Hippocampal formation (tissue), 2 donors: ENCODE measurements at places on chromosomes 2 and 18.

DNA sequence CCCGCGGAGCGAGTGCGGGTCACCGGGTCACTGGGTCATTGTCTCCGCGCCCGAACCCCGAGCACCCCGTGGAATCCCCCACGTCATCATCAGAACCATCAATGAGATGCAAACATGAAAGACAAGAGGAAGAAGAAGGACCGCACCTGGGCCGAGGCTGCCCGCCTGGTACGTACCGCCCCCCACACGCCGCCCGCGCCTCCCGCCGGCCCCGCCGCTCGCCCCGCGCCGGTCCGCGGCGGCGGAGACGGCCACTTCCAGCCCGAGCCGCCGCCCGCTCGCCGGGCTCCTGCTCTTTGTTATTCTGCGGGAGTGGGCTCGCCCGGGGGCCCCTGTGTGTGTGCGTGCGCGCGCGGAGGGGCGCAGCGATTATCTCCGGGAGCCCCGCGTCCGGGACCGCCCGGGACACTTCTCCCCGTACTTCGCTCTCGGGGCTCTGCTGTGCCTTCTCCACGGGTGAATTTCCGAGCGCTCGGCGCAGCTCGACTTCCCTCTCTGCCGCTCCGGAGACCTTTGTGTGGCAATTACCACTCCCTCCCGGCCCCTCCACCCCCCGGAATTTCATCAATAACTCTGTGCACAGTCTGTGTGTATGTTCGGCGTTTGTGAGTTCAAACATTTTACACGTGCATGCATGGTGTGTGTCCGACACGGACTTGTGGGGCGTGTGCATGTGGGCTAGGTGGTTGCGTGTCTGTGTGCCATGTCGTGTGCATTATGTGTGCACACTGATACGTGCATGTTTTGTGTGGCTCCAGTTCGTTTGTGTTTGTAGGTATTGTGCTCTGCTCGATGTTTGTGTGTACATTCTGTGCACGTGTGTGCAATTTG, 714 bp downstream of the ASXL3 start:
- DNase-seq = no peak

DNA sequence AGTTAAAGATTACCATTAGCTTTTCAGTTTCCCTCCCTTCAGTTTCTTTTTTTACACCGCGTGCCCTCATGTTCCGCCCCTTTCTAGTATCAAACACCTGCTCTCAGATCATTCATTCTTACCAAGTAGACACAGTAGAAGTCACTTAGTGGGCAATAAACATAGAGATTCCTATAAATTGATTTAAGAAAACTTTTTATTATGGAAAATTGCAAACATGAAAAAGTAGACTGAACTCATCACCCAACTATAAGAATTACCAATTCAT, 21.2 kb upstream of the CNRIP1 start:
- no peak for DNase-seq

DNA sequence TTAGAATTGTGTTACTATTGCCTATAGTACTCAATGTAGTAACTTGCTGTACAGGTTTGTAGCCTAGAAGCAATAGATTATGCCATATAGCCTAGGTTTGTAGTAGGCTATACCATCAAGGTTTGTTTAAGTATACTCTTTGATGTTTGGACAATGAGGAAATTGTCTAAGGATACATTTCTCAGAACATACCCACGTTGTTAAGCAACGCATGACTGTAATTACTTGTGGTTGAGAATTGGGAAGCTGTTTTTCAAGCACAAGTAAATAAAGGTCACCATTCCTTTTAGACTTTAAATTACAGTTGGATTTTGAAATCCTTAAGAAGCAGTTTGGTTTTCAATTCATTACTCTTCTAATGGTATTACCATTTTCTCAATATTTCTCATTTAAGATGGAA, 89.8 kb upstream of the KCNH7 start:
- DNase-seq = no peak

DNA sequence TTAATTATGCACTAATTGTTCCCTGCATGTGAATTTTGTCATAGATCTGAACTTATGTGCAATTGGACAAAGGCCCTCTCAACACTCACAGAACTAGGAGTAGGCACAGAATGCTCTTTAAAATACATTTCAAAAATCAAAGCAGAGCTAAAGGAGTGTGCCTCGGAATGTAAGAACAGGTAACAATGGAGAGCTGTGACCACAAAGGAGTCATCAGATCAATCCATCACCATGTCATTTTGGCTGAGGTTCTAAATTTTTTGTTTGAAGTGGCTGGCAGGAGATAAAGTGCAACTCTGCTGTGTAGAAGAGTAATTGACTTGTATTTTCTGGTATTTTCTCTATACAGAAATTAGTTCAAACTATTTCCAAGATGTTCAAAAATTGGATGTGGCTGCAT, 155.4 kb downstream of the NRP2 start:
- no peak for DNase-seq

DNA sequence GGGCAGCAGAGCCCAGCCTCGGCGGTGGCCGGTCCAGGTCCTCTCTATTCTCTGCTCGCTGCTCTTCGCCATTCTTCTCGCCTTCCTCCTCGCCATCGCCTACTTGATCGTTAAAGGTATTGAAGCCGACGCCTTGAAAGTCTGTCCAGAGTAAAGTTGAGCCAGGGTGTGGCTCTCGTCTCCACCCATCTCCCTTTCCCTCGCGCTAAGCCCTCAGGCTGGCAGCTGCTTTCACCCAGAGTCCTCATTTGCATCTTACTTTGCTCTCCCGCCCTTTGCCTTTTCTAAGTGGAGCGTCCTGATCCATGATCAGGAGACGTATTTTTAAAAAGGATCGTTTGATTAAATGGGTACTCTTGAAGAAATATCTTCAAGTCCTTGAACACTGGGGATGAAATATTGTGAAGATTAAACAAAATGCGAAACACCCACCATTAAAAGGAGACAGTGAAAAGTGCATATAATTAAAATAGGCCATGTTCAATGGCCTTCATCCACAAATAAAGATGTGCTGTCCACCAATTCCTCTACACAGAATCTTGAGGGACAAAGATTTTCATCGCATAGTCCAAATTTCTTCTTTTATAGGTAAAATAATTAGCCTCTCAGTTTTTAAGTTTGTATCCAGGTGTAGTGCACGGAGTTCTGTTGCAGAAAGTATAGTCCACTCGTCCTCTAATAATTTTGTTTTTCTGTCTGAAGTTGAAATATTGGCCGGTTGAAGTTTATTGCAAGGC, 657 bp downstream of the ARL6IP6 start:
- DNase-seq = no peak

GRCh38 chr2:86445436-86445835, 4.3 kb downstream of the KDM3A start:
- no peak for DNase-seq

- DNase-seq = no peak
Measured at GRCh38 chr18:36411745-36412168, 114.2 kb downstream of the FHOD3 start.
